AG04449 (cell line): ENCODE measurements at places on chromosomes 7 and 10.

DNA sequence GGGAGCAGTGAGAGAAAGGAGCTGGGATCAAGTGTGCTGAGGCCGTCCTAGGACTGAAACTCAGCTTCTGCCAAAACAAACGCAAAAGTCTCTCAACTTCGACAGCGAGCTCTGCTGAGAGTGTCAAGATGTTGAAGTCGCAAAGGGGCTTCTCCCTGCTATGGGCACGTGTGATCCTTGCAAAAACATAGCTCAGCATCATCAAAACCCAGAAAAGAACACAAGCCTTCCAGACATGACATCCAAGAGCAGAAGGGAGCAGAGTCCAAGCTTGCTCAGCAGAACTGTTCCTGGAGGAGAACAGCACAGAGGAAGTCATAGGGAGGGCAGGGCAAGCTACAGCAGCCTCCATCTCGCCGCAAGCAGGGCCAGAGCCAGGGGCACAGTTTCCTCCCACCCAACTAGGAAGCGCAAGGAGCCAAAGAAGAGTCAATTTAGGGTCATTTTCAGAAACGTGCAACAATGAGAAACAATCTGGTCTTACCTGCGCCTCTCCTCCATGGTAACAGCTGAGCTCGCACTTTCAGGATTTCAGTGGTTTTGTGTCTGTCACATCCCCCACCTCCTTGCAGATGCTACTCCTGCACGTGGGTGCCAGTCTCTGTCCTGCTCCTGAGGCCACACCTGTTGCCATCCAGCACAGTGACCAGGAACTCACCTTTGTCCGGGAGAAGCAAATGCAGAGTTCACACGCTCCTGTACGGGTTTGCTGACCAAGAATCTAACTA, 113.9 kb downstream of the DIP2C start:
- DNase-seq, result no peak

DNA sequence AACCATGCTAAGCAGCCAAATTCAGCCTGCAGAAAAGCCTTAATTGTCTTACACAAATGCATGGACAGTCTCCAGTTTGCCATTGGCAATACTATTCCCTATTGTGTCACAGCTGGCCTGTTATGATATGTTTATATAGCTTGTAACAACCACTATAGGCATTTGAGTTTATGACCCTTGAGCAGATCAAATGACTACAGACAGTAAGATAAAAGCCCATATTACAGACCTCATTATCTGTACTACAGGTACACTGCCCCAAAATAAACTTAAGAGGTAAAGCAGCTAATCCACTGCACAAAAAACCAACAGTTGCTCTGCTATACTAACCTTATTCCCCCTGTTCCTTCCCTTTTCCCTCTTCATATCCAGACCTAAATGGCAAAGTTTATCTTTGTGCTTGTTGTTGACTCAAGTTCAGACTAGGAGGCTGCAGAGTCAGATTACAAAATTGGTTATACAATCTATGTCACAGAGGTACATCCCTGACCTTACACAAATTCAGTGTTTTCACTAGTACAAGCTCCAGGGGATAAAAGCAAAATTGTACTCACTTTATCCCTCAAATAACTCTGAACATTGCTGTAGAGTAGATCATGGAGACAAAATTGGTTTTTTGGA, 218.4 kb downstream of the GRM8 start:
- DNase-seq, result no peak

DNA sequence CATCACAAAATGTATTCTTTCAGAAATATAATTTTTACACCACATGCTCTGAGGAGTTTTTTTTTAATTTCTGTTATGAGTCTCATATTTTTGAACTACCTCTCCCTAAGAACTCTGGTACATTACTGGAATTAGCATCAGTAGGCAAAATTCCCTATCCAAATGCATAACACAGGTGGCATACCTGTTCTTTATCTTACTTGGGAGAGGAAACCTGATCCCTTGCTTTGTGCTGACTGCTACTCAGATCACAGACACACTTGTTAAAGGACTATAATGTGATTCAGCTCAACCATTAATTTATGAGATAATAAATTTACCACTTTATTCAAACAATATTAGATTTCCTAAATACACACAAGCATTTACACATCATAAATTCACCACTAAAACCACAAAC, 617.2 kb downstream of the GRM8 start:
- DNase-seq, result no peak

DNA sequence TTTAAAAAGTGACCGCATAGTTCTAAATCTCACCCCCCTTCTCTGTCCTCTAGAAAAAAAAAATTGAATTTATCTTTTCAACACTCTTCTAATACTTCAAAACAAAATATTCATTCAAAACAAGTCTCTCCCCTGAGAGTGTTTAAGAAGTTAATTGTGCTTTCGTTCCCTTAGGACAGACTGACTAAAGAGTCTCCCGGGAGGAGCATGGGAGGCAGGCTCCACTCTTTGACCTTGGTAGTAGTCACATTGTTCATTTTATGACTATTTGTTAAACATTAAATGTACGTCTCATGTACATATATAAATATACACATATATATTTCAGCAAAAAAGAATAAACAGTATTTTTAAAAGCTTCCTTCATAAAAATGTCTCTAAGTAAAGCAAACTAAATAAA, 35.3 kb upstream of the SPOCK2 start:
- DNase-seq, result no peak

DNA sequence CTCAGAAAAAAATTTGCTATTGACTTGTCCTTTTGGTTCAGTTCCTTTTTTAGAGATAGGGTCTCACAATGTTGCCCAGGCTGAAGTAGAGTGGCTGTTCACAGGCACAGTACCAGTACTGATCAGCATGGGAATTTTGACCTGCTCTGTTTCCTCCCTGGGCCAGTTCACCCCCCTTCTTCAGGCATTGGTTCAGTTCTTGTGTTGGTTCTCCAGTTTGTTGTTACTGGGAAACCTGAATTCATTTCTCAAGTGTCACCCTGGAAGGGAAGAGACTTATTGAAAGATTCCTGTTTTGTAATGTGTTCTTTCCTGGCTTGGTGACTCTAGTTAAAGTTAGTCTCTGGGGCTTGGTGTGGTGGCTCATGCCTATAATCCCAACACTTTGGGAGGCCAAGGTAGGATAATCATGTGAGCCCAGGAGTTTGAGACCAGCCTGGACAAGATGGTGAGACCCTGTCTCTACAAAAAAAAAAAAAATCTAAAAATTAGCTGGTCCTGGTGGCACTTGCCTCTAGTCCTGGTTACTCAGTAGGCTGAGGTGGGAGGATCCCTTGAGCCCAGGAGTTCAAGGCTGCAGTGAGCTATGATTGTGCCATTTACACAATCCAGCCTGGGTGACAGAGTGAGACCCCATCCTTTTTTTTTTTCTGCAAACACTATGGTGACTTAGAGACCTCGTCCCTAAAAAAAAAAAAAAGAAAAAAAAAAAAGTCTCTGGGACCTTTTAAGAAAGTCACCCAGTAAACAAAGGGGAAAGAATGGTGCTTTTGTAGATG, 52.7 kb downstream of the CNNM2 start:
- DNase-seq, result no peak

DNA sequence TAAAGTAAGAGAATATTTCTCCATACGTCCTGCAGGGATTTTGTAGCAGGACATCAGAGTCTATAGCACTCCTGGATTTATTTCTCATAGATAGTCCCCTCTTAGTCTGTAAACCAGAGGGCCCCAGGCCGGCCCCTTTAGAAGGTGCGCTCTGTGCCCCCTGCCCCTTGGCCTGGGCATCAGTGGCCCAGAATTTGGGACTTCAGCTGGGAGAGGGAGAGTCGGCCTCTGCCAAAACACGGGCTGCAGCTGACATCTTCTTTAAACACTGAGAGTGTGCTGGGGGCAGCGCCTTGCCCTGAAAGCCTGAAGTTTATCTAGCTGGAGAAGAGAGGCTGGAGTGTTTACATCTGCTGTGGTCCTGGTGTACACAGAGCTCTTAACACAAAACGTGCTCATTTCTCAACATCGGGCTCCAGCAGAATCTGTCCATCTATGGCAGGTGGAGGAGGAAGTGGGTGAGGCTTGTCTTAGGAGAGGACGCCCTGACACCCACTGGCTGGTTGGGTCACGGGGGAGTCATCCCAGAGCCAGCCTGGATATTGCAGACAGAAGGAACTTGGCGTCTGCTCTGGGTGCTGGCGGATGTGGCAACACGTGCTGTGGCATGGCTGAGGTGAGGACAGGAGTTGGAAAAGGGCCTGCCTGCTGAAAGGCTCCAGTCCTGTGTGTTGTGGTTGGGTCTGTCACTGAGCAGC, 5.0 kb upstream of the TACR2 start:
- DNase-seq, result no peak

DNA sequence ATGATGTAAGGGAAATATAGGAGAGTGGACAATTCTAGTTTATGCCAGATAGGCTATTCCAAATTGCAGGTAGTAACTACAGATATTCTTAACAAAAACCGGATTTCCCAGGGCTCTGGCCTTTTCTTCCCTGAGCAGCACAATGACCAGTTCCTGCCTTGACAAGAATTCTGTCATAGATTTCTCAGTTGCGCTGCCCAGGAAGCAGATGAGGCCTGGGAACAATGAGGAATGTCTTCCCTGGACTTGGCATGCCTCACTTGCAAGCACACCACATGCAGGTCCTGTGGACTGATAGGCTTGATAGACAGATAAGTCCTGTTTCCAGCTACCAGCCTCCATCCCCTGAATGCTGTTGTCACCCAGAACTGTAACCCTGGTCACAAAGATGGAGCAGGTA, 174.5 kb upstream of the PRSS58 start:
- no peak for DNase-seq

- no peak for DNase-seq
Measured at GRCh38 chr10:89035461-89035860, 44.9 kb downstream of the FAS start.

DNA sequence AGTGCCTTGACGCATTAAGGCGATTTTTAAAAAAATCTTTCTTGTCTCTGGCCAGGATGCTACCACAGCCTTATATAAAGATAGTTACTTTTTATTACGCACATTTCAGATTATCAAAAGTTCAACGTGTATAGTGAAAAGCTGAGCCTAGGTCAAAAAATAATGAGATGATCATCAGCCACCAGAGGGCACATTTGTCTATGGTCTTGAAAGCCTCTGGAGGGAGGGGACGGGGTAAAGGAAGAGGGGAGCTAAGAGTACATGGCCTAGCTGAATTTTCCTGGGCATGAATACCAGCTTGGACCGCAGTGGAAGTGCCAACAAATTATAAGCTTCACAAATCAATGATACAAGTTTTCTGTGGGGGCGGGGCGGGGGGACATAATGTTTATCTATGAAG, 285.9 kb upstream of the SMIM30 start:
- DNase-seq, result no peak

- DNase-seq, result no peak
Measured at GRCh38 chr7:113321201-113321600, 202.8 kb upstream of the SMIM30 start.

GRCh38 chr7:3980300-3980643, 679.2 kb downstream of the SDK1 start:
- no peak for DNase-seq

DNA sequence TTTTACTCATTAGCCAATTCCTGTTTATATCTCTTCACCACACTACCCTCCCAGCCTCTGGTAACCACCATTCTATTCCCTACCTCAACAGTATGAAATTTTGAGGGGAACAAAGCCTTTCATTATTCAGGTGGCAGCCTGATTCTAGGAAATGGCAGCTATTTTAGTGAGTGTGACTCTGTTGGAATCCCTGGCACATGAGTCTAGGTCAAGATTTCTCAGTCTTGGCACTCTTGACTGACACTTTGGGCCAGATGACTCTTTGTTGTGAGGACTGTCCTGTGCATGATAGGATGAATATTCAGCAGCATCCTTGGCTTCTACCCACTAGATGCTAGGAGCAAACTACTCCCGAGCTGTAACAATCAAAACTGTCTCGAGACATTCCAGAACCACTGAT, 322.8 kb upstream of the PHYHIPL start:
- no peak for DNase-seq

DNA sequence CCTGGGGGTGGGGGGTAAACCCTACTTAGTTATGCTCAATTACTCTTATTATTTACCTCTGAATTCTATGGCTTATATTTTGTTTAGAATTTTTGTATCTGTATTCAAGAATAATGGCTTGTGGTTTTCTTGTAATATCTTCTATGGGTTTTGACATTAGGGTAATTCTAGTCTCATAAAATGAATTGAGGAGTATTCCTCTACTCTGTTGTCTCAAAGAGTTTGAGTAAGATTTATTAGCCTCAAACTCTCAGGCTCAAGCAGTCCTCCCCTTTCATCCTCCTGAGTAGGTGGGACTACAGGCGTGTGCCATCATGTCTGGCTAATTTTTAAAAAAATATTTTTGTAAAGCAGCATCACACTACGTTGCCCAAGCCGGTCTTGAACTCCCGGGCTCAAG, 19.6 kb upstream of the UCMA start:
- DNase-seq, result no peak

GRCh38 chr10:3825862-3826351, 40.9 kb upstream of the KLF6 start:
- DNase-seq, result no peak

DNA sequence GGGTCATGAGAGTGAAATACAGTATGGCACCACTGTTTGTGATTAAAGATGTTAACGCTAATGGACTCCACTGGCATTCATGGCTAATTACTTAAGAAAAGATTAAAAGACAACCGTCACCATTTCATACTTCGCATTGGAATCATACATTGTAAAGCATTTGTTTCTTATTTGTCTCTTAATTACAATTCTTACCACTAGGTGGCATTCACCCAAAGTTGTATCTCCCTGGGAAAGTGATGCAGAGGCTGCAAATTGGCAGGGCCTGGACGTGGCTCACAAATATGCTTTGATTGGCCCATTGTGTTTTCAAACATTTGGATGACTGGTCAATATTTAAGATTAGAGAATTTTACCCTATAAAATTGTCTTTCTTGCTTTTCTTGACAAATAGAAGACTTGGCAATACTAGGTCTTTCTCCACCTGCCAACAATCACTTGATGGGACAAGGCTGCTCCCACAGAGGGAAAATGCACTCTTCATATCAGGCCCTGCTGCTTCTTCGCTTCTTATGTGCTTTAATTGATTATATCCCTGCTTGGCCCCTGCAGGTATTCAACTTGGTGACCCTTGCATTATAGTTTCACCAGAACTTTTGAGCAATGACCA, 72.1 kb upstream of the STARD3NL start:
- DNase-seq, result no peak

DNA sequence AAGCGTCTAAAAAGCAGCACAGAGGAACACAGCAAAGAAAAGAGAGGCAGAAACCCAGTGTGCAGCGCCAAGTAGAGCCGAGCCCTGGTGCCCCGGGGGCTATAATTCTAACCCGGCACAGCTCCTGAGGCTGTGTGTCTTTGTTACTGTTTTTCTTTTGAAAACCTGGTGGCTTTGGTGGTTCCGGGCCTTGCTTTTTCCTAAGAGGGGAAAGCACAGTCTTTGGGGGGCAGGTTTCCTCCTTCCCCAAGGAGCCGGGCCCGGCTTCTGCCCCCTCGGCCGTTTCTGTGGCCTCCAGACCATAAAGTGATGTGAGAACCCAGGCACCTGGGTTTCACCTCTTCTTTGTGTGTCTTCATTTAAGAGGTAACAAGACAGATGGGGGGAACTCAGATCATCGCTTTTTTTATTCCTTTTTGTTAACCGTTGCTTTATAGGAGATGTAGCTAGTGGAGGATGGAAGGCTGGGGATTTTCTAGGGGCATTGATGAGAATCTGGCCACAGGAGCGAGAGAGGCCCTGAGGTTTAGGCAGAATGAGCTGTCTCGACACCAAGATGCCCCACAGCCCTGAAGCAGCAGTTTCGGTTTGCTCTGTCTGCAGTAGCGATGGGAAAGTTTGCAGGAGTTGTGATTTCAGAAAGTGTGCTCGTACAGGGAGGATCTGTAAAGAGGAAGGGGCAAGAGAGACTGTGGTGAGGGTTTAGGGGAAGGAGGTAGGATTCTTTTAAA, 367.8 kb upstream of the GALNT17 start:
- DNase-seq, result no peak
